ENCODE measurements at places on chromosomes 11 and 22.

- DNase-seq, result no peak
These were observed 41.3 kb downstream of the CD6 start for GRCh38 chr11:61012737-61013215.

GRCh38 chr11:68751004-68751325, 355 bp downstream of the TESMIN start:
- DNase-seq, result no peak

- DNase-seq, result peak; percentile 4
These were observed 36.0 kb upstream of the CSNK1E start for GRCh38 chr22:38353142-38353629.

DNA sequence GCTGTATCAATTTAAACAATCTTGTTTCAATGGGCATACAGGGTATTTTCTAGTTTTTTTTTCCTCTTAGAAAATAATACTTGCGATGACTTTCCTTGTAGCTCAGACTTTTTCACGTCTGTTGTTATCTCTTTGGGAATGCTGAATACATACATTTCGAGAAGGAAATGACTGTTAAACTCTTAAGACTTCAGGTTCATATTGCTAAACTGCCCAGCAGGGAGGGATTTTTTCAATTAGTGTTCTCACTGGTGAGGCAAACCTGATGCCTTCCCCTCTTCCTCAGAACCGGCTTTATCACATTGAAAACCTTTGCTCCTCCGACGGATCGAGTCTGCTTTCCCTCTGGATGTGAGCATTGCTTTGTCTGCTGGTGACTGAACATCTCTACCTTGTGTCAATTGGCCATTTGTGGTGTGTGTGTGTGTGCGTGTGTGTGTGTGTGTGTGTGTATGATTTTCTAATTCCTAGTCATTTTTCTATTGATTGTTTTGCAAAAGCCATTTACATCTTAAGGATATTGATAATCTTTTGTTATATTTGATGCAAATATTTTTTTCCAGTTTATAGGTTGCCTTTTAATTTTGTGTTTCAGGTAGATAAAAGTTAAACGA, 6.6 kb downstream of the NEAT1 start:
- DNase-seq, result no peak

- DNase-seq, result no peak
These were observed 32.5 kb downstream of the PPP2R1B start for GRCh38 chr11:111733611-111734088.

Data from NCI-H187 (cell line).